IMR-90 (cell line): ENCODE measurements at places on chromosomes 7 and 10. TPM values are rescaled to one million over a fixed set of nuclear protein-coding genes. Genes with fewer than 3 reads are reported as not detected.

DNA sequence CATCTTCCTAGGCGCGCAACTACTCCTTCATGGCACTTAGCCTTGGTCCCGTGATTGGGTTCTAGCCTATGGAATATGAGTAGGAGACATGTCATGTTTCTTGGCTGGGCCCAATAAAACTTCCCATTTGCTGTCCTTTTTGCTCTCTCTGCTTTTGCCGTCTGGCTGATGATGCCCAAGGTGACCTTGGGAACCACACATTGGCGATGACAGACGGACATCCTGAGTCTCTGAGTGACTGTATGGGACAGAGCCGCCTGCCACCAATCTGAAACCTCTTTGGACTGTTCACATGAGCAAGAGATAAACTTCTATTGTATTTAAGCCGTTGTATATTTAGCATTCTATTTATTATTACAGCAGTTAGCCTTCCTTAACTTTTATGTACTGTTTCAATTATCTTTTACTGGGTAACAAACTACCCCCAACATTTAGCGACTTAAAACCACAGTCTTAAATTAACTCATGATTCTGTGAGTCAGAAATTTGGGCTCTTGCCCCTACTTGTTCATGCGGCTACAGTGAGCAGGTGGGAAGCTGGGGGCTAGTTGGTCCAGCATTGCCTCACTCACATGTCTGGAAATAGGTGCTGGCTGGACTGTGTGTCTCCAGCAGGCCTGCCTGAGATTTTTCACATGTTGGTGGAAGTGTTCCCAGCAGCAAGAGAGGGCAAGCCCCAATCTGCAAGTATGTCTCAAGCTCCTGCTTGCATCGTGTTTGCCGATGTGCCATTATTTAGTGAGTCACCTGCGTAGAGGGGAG, 71.7 kb downstream of the NOD1 start:
- no peak for DNase-seq

GIMAP8 gene
- total RNA-seq = not detected in 2 replicates

GRCh38 chr7:36305648-36306047, 84.0 kb upstream of the ANLN start:
- DNase-seq = no peak

DNA sequence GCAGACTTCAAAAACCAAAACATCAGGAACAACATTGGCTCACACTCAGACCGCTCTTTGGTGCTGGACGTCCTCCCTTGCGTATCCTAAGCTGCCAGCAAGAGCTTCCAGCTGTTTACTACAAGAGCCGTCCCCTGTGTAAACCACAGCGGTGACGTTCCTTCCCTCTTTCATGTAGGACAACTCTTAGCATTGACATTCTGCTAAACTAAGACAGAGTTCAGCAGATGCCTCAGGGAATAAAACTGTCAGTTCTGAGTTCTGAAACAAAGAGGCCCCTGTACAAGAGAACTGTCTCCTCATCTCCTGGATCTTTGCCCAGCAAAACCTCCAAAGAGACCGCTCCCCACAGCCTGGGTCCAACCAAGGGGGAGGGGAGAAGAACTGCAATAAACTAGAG, 57.8 kb upstream of the OPALIN start:
- DNase-seq = no peak

VWA2 gene
- total RNA-seq = not detected in 2 replicates

DNA sequence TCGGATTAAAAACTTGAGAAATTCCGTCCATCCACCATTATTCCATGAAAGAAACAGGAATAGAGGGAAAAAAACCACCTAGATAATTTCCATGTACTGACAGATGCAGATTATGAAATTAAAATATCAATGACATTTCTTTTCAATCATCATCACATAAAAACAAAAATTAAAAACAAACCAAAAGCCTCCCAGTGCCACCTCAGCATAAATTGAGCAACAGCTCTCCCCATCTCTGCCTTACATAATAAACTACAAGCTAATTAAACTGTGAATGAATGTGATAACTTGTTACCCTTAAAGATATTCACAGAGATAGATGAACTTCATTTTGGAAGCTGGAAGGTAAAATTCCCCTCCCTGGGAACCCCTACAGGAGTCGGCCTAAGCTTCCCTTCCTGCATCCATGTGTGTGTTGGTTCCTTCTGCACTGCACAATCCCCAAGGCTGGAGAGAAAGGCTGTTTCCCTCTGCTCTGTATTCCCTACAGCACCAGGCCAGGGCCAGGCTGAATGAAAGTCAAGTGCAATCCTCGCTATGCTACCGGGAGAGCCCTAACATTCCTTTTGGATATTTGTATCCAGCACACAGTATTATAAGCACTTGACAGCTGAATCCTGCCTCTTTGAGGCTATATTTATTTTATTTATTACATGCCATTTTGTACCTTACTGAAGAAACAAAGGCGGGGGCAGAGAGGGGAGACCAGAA, 8.1 kb downstream of the CCDC6 start:
- no peak for DNase-seq

DNA sequence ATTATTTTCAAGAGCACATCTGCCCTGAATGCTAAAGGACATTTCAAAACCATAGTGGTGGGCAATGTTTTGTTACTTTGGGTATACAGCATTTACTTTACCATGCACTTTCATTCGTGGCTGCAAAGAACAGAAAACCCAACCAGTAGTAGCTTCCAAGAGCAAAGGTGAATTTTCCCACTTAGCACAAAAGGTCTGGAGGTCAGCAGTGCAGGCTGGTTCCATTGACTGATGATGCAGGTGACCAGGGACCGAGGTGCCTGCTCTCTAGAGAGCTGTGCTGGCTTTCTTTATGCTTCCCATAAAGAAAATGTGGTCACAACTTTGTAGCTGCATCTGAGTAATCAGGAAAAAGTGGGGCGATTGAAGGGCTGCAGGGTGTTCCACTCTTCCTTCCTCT, 240.0 kb downstream of the BICC1 start:
- DNase-seq = no peak

DNA sequence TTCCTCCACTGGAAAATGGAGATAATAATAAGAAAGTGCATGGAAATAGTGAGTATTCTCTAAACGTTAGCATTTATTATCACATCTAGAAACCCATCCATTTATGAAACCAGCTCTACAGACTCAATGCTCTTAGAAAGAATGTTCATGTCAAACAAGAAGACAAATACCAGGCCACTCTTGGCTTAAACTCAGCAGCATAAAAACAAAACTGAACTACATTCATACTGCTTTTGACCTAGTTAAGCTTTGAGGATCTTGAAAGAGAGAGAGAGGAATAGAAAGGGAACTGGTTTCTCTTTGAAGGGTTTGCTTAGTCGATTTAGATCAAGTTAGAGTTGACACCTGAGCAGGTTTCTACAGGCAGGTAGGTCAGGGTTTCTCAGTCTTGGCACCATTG, 332.9 kb upstream of the PRKCQ start:
- no peak for DNase-seq

LSM8 gene
- 9.7 and 33.9 TPM in 2 replicates for total RNA-seq

GRCh38 chr10:25304606-25305005, 129.8 kb downstream of the GPR158 start:
- no peak for DNase-seq

- no peak for DNase-seq
Observed at GRCh38 chr10:71970331-71970730, 6.1 kb downstream of the CHST3 start.

ASAH2 gene
- 0.18 and 1.1 TPM in 2 replicates for total RNA-seq

DNA sequence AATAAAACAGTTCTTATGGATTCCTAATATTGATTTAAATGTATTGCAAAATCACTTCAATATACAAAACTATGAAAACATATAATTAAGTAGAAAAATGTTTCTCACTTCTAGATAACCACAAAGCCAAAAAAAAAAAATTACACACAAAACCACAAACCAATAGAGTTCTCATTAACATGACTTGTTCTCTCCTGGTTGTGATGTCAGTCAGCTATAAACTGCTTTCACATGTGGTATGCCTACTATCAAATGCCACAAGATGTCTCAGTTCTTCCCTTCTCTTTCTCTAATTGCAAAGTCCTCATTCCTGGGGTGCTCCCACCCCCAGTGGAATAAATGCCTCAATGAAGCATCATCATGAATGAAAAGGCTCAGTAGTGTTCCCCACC, 16.6 kb downstream of the GNAI1 start:
- peak; percentile 57 for DNase-seq

- no peak for DNase-seq
Observed at GRCh38 chr7:26729150-26729775, 135.1 kb downstream of the SKAP2 start.

- DNase-seq = no peak
Observed at GRCh38 chr7:116699722-116700120, 27.7 kb downstream of the MET start.

DNA sequence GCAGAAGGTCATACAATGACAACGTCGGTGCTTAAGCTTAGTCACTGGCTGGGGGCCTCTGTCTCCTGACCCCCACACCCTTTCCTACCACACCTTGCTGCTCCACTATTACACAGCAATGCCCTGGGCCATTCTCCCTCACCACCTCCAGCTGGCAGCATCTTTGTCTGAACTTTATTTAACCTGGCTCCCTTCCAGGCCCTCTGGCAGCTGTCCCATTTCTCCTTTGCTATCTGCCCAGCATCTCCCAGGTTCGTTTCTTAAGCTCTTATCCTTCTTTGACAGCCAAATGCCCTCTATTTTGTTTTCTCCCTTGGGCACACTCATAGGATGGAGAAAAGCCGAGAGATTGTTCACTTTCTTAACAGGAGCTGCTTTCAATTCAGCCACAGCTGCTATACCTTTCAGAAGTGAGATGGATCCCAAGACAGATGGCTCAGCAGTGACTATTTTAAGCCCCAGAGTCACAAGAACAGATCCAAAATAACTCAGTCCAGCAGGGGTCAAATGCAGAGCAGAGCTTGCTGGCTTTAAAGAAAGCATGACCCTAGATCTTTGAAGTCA, 1277.1 kb upstream of the AUTS2 start:
- DNase-seq = no peak

DNA sequence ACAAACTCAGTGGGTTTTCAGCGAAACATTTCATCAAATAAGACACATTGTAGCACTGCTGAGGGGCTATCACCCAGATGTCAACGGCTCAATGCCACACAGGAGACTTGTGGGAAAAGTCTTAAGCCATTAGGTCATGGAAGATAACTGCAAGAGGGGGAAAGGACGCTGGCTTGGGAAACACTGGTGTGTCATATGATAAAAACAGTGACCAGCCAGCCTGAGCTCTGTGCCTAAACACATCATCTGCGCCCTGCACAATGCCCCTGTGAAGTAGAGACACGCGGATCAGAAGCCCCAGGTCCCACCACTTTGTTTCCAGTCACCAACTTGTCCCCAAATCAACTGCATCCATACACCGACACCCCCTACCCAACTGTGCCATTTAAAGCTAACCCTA, 116.7 kb downstream of the TNS3 start:
- peak; percentile 56 for DNase-seq

- peak; percentile 54 for DNase-seq
Observed at GRCh38 chr10:69089638-69090599, 2.0 kb downstream of the SRGN start.

GRCh38 chr10:37831495-37832333, 25.7 kb downstream of the ZNF248 start:
- DNase-seq = no peak

DNA sequence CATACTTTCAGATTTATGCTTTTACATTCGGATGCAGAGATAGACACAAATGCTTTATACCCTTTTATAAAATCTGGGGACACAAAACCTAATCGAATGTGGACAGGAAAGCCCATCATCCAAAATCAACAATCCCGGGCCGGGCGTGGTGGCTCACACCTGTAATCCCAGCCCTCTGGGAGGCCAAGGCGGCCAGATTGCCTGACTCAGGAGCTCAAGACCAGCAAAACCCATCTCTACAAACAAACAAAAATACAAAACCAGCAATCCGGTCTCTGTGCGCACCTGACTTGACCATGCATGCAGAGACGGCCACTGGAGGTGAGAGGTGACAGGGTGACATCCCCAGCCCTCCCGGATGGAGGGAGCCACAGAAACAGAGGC, 13.5 kb downstream of the COBL start:
- no peak for DNase-seq

SKIDA1 gene
- total RNA-seq = 0.56 and 0.72 TPM in 2 replicates

DNA sequence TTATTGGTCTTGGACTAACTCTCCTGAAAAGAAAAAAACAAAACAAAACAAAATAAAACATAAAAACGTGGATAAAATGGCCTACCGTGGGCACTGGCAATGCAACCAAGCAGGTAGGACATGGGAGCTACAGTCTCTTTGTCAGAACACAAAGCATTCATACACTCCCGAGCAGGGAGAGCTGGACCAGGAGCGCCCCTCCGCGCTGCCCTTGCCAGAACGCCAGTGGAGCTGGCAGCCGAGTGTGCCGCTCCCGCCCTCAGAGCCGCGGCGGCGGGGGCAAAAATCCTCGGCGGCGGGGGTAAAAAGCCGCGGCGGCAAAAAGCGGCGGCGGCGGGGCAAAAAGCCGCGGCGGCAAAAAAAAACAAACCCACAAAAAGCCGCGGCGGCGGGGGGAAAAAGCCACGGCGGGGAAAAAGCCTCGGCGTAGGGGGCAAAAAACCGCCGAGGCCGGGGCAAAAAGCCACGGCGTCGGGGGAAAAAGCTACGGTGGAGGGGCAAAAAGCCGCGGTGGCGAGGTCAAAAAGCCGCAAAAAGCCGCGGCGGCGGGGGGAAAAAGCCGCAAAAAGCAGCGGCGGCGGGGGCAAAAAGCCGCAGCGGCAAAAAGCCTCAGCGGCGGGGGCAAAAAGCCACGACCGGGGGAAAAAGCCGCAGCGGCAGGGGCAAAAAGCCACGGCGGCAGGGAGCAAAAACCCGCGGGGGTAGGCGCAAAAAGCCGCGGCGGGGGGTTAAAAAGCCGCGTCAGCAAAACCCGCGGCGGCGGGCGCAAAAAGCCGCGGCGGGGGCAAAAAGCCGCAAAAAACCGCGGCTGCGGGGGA, 418.1 kb downstream of the ZNF716 start:
- DNase-seq = no peak

CTAGE4 gene
- total RNA-seq = not detected in 2 replicates

- DNase-seq = no peak
Observed at GRCh38 chr7:70884440-70884764, 247.5 kb upstream of the GALNT17 start.

DNA sequence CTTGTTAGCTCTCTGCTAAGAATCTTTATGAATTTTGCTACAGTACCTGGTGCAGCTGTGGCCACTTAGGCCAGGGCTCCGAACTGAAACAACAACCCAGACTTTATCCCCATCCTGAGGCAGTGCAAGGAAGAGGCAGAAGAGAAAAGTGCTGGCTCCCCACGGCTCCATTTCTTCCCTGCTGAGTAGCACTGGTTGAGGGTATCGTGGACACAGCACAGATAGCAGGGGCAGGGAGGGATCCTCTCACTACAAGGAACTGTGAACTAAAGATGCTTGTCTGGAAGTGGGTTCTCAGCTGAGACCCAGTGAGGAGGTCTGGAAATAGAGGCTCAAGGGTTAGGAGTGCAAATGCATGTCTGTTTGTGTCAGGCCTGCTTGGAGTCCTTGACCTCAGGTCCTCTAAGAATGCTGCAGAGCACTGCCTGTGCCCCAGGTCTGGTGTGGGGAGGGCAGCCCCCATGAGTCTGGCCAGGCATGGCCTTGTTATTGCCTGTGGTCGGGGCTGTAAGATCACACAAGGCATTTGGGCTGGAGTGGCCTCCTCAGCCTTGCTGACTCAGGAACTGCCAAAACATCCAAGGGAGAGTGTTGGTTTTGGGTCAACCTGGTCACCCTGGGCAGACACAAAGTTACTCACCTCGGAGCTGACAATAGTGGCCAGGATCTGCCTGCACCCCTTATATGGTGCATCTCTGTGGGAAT, 58.1 kb downstream of the DMBT1 start:
- no peak for DNase-seq

CCDC172 gene
- not detected in 2 replicates for total RNA-seq

GRCh38 chr10:15901889-15902288, 41.6 kb upstream of the MINDY3 start:
- DNase-seq = no peak

GRCh38 chr7:131124001-131124629, 203.6 kb upstream of the MKLN1 start:
- DNase-seq = no peak
